Activated T-helper 17 cell treated with anti-CD3 and anti-CD28 coated beads, Interleukin-2, amount 50 U/mL, for 72 hours (primary cell): ENCODE measurements at places on chromosomes 11 and 22. TPM values are rescaled to one million over a fixed set of nuclear protein-coding genes. Genes with fewer than 3 reads are reported as not detected.

FIBIN gene
- not detected for total RNA-seq

RAB36 gene
- total RNA-seq: 0.61 TPM

PNPLA3 gene
- total RNA-seq: 0.16 TPM

OR6A2 gene
- 0.13 TPM for total RNA-seq

GP1BB gene
- total RNA-seq: not detected

BTBD18 gene
- total RNA-seq: not detected

PARVA gene
- not detected for total RNA-seq

BRSK2 gene
- total RNA-seq: 3.3 TPM
